Cerebellar cortex (tissue), 1 donor: ENCODE measurements at places on chromosomes 13 and 19.
A peak's percentile ranks its signal among the peaks of the same experiment; 100 is the strongest.

- DNase-seq: no peak
Observed at GRCh38 chr13:30071969-30072817, 221.8 kb upstream of the UBL3 start.

DNA sequence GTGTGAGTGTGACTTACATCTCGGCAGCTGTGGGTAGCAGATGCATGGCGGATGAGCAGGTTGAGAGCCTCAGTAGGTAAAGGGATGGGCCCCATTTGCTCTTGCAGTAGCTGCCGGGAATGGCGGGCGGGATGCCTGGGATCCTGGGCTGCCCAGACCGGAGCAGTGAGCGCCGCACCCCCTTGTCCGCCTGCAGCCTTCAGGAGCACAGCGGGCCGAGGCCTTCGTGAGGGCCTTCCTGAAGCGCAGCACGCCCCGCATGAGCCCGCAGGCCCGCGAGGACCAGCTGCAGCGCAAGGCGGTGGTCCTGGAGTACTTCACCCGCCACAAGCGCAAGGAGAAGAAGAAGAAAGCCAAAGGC, 4.1 kb downstream of the POP4 start:
- DNase-seq: no peak

GRCh38 chr19:491146-491741, 5.0 kb upstream of the MADCAM1 start:
- DNase-seq: no peak

DNA sequence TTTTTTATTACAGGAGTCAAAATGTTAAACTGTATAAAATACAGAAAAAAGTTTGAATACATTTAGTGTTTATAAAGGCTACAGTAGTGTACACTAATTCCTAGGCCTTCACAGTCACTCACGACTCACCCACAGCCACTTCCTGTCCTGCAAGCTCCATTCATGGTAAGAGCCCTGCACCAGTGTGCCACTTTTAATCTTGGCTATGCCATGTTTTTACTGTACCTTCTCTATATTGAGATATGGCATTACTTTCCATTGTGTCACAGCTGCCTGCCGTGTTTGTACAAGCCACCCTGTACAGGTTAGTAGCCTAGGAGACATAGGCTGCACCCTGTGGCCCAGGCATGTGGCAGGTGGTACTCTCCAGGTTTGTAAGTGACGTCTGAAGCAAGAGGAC, 32.1 kb downstream of the C1QTNF9 start:
- DNase-seq: no peak

DNA sequence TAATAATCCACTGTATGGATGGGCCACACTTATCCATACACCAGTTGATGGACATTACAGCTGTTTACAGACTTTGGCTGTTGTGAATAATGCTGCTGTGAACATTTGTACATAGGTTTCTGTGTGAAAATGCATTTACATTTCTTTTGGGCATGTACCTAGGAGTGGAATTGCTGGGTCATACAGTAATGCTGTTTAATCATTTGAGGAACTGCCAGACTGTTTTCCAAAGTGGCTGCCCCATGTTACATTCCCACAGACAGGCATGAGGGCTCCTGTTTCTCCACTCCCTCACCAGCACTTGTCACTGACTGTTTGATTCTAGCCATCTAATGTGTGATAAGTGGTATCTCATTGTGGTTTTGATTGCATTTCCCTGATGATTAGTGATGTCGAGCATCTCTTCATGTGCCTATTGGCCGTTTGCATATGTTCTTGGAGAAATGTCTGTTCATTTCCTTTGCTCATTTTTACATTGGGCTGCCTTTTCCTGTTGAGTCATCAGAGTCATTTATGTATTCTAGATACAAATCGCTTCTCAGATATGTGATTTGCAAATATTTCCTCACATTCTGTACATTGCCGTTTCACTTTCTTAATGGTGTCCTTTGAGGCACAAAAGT, 12.8 kb downstream of the TMEM255B start:
- no peak for DNase-seq

DNA sequence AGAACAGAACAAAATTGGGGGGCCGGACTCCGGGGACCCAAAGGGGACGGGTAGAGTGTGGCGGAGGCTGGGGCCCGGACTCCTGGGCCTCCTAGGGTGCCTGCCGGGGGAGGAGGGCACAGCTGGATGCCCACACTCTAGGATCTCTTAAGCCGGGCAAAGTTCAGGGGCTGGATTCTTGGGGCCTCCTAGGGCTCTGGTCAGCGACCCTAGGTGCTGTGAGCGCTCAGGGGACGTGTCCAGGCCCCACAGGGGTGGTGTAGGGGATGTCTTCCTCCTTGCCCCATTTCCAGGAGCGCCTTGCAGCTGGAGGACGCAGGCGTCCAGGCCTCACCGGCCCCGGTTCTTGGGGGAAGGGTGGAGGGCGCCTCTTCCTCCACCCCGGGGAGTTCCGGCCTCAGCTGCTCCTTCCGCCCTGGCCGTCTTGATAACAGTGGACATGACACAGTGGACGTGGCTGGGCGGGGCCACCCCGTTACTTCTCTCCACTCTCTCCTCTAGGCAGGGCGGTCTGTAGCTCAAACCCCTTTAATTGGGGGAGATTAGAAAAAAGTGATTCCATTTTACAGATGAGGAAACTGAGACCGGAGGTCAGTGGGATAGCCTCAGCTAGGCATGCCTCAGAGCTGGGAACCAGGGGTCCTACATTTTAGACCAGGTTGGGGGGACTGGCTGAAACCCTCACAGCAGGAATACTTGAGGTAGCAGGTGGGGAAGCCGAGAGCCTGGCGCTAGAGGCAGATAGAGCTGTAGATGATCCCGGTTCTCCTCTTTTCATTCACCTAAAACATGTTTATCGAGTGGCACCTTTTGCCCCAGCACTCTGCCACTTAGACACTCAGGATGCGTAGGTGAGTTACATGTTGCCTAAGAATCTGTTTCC, 705 bp downstream of the STXBP2 start:
- no peak for DNase-seq

GRCh38 chr13:104571161-104571892, 1505.1 kb upstream of the SLC10A2 start:
- peak; percentile 71 for DNase-seq

DNA sequence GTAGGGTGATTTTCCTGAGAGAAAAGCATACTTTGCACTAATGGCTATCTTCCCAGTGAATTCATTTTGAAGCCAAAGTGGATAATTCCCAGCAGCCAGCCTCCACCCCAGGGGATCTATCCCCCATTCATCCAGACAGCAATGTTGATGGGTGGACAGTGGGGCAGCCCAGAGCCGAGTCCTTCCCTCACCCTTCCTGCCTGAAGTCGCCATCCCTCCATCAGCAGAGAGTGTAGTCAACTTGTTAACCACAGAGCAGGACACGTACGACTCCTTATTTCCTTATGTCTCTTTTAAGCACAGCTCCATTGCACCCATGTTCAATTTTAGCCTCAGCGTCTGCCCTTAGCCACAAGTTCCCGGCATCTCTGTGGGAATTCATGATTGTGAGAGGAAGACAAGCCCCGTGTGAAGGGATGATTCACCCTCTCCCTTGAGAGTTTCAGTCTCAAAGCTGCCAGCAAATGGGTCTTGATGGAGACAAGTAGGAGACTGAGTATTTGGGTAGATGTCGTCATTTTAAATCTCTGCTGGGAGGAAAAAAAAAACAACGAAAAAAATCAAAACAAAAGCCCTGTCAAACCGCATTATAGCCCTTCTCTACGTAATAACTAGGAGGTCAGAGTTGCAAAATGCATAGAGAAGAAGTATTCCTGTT, 58.3 kb upstream of the MEDAG start:
- DNase-seq: no peak

DNA sequence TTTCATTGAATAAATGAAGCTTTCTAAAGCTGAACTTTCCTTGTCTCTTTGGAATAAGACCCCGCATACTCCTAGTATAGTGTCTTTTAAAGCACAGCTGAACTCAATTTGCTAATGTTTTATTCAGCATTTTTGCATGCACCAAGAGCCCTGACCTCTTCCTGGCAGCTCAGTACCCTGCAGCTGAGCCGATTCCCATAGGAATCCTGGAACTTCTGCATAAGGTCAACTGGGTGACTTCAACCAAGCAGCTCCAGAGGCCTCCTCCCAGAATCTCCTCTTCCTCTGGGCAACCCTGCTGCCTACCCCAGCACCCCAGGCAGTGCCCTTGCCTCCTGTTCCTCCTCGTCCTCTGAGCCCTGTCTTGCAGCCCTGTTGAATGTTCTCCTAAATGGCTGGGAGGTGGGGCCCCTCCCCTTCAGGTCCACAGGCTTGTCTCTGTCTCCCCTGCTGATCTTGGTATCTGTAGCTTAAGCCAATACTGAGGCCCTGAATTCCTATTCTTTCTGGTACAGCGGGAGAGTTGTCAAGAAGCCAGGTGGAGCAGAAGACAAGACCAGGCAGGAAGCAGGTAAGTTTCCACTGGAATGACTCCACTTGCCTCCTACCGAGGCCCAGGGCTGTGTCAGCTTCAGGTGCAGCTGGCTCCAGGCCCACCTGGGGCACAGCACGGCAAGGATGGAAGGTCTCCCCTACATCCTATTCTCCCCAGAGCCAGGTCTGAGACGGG, 23.6 kb upstream of the CCDC124 start:
- DNase-seq: peak; percentile 61

DNA sequence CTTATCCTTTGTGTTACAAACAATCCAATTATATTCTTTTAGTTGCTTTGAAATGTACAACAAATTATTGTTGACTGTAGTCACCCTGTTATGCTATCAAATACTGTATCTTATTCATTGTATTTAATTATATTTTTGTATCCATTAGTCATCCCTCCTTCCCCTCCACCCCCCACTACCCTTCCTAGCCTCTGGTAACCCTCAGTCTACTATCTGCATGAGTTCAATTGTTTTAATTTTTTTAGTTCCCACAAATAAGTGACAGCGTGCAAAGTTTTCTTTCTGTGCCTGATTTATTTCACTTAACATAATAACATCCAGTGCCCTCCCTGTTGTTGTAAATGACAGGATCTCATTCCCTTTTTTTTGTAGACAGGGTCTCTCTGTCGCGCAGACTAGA, 4.5 kb downstream of the SAE1 start:
- no peak for DNase-seq

DNA sequence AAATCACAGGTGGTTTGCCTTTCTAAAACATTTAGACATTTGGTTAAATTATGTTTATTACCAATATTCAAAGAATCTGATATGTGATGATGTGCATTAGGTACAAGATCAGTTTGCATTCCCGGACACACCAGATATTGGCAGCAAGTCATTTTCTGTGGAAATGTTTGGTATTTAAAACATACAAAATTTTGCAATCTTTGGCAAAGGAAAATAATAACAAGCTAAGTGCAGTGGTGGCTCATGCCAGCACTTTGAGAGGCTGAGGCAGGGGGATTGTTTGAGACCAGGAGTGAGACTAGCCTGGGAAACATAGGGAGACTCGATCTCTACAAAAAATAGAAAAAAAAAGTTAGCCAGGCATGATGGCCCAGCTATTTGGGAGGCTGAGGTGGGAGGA, 29.1 kb upstream of the TSC22D1 start:
- no peak for DNase-seq

GRCh38 chr13:50122455-50122854, 107.2 kb downstream of the KCNRG start:
- DNase-seq: no peak

GRCh38 chr13:89520468-89520867, 1827.0 kb upstream of the MIR17HG start:
- DNase-seq: no peak

GRCh38 chr13:40960716-40961115, 58.4 kb downstream of the ELF1 start:
- DNase-seq: no peak

GRCh38 chr13:21037656-21038055, 23.7 kb downstream of the LATS2 start:
- no peak for DNase-seq

DNA sequence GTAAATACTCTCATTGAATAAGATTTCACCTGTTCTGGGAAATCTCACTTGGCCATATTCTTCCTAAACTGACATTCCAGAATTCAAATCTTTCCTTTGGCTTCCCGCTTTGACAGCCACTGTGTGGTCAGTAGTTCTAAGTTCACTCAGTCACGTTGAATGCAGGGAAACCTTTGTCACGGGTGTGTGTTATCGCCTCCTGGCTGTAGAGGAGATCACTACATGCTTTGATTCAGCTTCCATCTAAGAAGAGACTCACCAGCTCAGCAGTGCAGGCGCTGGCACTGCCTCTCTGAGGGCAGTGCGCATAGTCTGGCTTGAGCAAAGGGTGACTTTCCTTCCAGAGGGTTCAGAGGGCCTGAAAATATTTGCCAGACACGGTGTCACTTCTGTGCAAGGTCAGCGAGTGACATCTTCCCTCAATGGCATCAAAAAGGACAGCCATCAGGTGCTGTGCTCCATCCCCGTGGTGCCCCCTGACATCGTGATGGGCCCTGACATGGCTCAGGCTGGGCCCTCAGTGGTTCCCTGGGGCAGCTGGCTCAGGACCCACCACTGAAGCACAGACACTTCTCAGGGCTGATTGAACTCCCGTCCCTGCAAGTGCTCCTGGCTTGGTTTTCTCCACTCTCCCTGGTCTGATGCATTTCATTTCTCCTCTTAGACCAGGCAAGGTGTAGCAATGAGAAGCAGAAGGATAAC, 635.4 kb upstream of the ARGLU1 start:
- no peak for DNase-seq

GRCh38 chr19:50046649-50047503, 21.1 kb downstream of the ZNF473 start:
- DNase-seq: peak; percentile 78

GRCh38 chr19:30512176-30513081, 140.2 kb downstream of the ZNF536 start:
- no peak for DNase-seq

DNA sequence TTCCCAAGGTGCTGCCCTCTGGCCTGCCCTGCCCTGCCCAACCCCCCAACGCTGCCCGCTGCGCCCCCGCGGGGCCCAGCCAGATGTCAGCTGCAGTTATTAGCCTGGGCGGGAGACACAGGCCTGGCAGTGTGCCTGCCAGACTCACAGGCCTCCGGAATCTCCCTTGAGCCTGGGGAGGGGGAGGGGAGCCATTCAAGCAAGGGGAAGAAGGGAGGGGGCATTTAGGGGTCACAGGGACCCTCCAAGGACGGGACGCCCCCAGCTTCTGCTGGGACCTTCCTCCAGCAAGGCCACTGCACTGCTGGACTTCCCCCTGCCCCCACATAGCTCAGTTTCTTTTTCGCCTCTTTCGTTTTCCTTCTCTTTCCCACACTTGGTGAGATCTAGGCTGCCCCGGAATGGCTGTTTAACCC, 2.6 kb upstream of the JUNB start:
- peak; percentile 53 for DNase-seq
